Activated CD8-positive, alpha-beta T cell treated with anti-CD3 and anti-CD28 coated beads for 36 hours (primary cell): ENCODE measurements at places on chromosomes 2 and 18. TPM values are rescaled to one million over a fixed set of nuclear protein-coding genes. Genes with fewer than 3 reads are reported as not detected.

- DNase-seq: no peak
These were observed 284.4 kb downstream of the SOX11 start for GRCh38 chr2:5976531-5977065.

Gene CROCC2
- total RNA-seq: not detected

DNA sequence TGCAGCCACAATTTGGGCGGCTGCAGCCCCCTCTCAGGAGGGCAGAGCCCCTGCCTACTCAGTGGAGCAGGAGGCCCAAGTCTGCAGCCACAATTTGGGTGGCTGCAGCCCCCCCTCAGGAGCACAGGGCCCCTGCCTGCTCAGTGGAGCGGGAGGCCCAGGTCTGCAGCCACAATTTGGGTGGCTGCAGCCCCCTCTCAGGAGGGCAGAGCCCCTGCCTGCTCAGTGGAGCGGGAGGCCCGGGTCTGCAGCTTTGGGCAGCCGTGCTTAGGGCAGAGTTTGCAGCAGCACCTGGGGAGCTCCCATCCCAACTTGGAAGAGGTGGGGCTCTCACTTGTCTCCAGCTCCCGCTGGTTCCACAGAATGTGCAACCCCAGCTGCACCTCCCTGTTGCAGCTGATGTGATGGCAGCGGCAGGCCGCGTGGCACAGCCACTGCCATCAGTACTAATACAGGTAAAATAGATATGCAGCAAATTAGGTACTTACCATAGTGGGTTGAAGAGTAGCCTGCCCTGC lies 99.4 kb downstream of the TWIST2 start:
- DNase-seq: no peak

DNA sequence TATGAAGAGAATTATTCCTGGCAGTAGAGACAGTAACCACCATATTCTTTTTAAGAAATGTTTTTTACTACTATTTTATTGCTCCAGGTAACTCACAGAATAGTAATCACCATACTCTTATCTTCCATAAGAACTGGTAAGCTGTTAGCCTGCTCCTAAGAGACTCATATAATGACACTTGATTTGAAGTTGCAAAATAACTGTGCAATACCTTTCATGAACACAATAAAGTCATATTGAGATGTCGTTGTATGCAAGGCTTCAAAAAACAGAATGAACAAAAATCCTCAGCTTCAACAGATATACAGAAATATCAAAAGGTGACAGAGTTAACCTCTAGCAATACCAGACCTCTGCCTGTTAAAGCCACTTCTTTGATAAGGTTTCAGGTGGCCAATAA lies 360.1 kb downstream of the NBAS start:
- no peak for DNase-seq

Gene LOXHD1
- total RNA-seq: 0.45 TPM

DNA sequence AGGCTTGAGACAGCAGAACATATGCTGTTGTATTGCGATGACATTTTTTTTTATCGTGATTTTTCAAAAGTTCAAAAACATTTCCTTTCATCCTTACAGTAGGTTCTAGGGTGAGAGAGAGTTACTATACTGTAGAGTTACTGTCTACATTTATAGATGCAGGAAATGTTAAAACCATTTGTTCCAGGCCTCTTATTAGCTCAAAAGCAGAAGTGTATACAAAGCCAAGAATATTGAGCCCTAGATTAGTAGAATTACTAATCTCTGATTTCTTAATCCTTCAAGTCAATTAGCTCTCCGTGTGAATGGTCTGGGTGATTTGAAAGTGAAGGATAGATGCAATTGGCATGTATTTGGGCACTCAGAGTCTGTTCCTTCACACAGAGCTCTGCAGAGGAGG lies 73.1 kb downstream of the MAPRE2 start:
- DNase-seq: no peak

DNA sequence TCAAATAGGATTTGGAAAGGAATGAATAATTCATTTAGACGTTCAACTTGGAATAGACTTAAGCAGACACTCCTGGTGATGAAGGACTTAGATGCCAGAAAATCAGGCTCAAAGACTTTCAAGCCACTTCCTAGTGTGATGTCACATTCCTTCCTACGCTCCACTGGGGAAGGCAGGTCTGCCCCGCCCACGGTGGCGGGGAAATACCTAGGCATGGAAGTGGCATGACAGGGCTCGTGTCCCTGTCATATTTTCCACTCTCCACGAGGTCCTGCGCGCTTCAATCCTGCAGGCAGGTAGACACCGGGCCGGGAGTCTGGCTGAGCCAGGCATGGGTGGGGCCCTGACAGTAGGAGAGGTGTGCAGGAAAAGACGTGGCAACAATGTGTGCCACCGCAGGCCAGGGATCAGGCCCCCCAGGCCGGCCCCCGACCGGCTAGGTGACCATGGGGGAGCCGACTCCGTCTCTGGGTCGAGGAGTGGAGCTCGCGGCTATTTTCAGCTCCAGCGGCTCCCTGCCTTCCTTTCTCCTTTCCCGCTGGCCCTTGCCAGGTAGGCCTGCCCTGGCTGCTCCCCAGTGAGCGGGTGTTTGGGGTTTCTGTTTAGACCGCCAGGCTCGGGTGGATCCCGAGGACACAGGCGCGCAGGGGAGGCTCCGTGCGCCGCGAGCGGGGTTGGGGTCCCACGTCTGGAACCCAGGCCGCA lies at the start of gene IL1RL2:
Gene IL1RL2 (plus strand): TSS at position 233 of the 705 bp plus-strand sequence. CDS start 845 bp downstream, outside the sequence.
- DNase-seq: no peak

Gene RNU2-63P
- total RNA-seq: 6.0 TPM

GRCh38 chr2:204574486-204574885 lies 29.2 kb downstream of the PARD3B start:
- no peak for DNase-seq

Gene CYRIA
- total RNA-seq: 0.70 TPM

DNA sequence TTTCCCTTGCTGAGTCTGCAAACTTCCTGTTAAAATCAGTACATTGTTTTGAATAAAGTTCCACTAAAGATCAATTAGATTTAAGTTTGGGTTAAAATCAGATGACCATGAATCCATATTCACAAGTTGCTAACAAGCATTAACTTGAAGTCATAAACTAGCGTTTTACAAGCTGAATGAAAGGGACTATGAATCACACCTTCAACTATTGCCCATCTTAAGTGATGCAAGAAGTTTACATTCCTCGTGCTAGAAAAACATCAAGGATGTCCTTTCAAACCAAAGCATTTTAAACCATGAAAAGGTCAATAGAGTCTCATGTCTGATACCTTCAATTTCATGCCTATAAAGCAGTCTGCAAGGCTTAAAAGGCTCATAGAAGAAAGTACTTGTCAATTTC lies 257.2 kb upstream of the SYT4 start:
- DNase-seq: no peak

DNA sequence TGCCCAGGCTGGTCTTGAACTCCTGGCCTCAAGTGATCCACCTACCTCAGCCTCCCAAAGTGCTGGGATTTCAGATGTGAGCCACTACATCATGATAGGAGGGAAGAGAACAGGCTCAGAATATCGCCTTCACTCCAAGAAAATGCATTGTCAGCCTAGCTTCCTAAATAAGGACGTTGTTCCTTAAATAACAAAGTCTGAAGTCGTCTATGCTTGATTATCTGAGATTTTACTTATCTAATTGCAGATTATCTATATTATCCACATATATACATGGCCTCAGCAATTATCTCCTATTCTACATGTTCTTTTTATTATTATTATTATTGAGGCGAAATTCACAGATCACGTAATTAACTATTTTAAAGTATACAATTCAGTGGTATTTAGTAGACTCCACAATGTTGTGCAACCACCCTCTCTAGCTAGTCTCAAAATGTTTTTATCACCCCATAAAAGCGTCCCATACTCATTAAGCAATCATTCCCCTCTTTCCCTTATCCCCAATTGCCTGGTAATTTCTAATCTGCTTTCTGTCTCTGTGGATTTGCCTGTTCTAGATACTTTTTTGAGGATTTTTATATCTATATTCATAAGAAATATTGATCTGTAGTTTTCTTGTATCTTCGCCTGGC lies 95.1 kb upstream of the RFX8 start:
- DNase-seq: no peak

Gene CCDC85A
- not detected for total RNA-seq

Gene ST8SIA5
- total RNA-seq: not detected

GRCh38 chr2:201768918-201769317 lies 11.8 kb downstream of the ALS2 start:
- DNase-seq: no peak

Gene IER3IP1
- total RNA-seq: 11.1 TPM

DNA sequence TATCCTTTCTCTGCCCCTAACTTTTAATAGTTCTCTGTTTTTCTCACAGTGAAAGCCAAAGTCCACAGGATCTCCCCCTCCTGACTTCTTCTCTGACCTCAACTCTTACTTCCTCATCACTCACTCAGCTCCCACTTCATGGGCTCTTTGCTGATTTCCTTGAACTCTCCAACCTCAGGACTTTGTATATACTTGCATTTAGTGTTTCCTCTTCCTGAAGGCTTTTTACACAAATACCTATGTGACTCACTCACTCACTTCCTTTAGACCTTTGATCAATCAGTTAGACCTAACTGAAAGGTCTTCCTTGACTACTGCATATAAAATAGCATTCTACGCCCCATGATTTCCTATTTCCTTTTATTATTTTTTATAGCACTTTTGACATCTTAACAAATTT lies 233.1 kb upstream of the MEX3C start:
- no peak for DNase-seq

Gene HOXD10
- not detected for total RNA-seq

Gene FIGN
- not detected for total RNA-seq

GRCh38 chr2:136286423-136286822 lies 168.5 kb upstream of the CXCR4 start:
- no peak for DNase-seq

- DNase-seq: no peak
These were observed 12.2 kb downstream of the DHRS9 start for GRCh38 chr2:169081551-169081950.

Gene PLCL1
- total RNA-seq: 0.69 TPM

DNA sequence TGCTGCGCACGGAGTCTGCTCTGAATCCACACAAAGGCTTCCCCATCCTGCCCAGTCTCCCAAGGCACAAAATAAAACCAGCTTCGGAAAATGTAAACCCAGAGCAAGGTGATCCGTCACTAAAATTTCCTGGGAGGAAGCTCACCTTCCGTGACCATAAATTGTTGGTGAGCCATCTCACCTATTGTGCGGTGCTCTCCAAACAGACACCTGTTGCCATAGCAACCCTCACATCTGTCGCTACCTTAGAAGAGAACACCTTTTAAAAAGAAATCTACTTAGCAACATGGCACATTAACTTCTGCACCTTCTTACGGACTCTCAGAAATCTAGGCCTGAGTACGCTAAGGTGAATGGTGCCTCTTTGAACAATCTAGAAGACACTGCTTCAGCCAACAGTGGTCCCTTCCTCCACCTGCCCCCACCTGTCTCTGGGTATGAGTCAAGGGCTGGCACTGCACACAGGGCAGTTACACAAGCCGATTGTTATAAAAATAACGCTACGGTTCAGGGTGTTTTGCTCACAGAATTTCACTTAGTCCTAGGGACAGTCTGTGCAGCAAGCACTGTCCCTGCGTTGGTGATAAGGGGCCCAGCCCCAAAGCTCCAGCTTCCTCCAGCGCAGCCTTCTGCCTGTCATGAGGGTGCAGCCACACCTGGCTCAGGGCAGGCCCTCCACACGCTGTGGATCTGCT lies 114.9 kb upstream of the ID2 start:
- DNase-seq: no peak

DNA sequence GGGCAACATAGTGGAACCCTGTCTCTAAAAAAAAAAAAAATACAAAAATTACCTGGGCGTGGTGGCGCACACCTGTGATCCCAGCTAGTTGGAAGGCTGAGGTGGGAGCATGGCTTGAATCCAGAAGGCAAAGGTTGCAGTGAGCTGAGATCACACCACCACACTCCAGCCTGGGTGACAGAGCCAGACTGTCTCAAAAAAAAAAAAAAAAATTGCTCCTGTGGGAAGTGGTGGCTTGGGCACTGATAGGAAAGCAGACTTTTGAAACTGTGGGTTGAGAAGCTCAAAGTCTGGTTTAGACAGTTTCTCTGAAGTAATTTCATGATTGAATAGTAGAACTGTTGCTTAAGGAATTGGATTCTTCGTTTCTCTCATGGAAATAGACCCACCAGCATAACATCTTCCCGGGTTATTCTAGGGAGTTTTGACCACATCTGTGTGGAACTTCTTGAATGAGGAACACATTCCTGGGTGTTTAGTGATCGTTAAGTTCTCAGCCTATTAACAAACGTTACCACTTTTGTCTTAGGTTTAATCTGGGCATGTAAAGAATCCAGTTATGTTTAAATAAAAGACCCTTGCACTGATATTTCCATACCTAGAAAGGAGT lies 33.5 kb downstream of the GRHL1 start:
- DNase-seq: no peak

- no peak for DNase-seq
These were observed 8.6 kb downstream of the PARD6G start for GRCh38 chr18:80238651-80239260.

DNA sequence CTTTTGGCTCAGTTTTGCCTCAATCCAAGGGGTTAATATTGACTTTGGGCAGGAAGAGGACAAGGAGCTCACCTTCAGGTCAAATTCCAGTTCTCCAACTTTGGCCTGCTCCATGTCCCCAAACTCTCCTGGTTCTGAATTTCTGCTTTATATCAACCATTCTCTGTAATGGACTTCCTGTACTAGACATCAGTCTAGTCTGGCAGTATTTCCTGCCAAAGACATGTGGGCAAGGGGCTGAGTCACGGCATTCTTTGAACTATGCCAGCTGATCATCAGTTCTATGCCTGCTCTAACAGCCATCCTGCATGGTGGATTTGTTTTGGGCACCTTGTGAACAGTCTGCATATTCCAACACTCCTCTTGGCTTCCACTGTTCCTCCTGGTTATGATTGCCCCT lies 199.4 kb downstream of the ZEB2 start:
- peak; percentile 81 for DNase-seq

DNA sequence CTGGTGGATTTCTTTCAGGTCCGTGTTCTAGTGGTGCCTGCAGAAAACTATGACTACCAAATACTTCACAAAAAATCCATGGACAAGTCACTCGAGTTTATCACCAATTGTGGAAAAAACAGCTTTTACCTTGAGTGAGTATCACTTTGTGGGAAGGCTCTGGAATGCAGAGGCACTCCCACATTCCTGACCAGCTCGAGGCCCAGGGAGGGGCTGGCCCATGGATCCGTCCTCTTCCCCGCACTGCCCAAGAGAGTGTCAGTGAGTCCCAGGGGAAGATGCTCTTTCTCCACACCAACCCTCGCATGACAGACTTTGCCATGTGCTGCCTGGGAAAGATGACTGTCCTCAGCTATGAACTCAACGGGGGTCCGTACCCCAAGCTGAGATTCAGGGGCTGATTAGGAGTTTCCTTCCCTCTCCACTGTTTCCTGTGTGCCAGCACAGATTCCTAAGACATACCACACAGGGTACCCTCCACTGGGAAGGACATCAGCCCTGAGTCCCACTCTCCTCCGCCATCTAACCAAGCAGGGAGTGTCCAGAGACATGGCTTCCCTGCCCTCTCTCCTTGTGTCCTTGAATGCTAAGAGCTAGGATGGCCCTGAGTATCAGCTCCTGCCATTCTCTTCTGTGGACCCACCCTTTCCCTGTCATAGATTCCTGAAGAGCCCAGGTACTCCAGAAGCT lies 155.9 kb downstream of the LAMA3 start:
- DNase-seq: no peak

GRCh38 chr2:218005028-218005427 lies 2.2 kb upstream of the TNS1 start:
- DNase-seq: no peak

Gene SCN1A
- not detected for total RNA-seq
